AG09309 (cell line): ENCODE measurements at places on chromosomes 4 and X.
A peak's percentile ranks its signal among the peaks of the same experiment; 100 is the strongest.

DNA sequence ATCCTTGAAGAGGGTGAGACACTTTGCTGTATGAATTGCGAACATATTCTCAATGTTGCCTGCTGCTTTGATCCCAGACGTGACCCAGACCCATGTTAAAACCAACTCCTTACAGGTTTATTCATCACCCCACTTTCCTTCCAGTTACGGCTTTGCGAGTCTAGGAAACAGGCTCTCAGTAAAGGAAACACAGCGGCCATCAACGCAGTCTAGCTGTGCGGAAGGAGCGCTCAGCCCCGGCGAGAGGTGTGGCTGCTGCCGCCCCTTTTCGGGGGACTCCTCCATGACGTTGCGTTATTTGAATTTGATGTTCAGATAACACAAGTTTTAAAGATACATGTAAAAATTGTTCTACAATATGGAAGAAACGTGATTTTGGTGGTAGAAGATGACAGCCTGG, 206.4 kb upstream of the FAT1 start:
- DNase-seq: no peak

DNA sequence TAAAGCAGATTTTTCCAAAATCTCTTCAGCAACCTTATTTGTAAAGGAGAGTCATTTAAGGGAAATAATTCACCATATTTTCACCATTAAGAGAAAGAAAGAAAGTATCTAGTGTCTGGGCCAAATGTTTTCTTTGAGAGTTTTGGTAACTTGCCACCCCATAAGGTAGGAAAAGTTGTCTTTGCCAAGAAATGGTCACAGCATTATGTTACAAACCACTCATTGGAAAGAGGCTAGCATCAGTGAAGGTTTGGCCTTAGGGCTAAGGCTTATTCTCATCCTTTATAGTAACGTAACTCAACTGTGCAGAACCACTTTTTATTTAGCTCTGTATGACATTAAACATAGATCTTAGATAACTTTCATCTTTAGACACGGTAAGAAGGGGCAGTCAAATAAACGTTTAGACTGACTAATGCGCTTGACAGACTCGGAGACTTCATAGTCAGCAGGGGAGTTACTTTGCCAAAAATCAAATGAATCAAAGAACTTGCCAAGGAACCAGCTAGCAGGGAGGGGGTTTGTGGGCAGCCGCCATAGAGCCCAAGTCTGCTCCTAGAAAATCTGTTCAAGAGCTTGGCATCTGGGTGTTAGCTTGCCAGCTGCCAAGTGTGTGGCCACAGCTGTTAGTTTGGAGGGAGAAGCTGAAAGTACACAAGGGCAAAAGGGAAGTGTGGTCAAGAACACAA, 182.8 kb upstream of the GRID2 start:
- DNase-seq: no peak

GRCh38 chrX:77900688-77901087, 1.4 kb downstream of the COX7B start:
- no peak for DNase-seq

- no peak for DNase-seq
Observed at GRCh38 chr4:108058685-108059440, 69.2 kb downstream of the HADH start.

DNA sequence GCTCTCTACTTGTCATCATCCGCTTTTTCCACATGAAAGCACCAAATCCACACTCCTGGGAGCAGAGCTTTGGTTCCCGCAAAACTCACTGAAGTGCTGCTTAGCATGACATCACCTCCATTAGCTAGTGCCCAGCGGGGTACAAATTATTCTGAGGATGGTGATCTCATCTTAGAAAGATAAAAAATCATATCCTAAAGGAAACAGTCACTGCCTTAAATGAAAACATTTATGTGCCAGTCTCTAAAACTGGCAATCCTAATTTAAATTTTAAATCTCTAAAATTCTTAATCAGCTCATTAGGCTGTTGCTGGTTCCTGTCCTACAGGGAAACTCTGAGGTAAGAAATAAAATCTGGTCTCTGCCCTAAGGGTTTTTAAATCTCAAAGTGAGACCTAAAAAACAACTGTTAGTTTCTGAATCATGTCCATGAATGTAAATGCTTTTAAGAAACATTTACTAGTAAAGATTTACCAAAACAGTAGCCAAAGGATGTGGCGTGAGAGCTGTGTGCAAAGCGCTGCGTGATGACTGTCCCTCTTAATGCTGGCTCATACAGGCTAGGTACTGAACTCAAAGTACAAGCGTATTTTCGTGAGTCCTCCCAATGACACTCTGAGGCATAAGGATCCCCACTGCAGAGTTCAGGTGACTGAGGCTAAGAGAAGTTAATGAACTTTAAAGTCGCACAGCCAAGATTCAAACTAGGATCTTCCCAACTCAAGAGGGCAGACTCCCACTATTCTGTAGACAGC, 4.5 kb downstream of the CASP3 start:
- no peak for DNase-seq

GRCh38 chr4:41296995-41297394, 40.3 kb downstream of the UCHL1 start:
- DNase-seq: no peak

DNA sequence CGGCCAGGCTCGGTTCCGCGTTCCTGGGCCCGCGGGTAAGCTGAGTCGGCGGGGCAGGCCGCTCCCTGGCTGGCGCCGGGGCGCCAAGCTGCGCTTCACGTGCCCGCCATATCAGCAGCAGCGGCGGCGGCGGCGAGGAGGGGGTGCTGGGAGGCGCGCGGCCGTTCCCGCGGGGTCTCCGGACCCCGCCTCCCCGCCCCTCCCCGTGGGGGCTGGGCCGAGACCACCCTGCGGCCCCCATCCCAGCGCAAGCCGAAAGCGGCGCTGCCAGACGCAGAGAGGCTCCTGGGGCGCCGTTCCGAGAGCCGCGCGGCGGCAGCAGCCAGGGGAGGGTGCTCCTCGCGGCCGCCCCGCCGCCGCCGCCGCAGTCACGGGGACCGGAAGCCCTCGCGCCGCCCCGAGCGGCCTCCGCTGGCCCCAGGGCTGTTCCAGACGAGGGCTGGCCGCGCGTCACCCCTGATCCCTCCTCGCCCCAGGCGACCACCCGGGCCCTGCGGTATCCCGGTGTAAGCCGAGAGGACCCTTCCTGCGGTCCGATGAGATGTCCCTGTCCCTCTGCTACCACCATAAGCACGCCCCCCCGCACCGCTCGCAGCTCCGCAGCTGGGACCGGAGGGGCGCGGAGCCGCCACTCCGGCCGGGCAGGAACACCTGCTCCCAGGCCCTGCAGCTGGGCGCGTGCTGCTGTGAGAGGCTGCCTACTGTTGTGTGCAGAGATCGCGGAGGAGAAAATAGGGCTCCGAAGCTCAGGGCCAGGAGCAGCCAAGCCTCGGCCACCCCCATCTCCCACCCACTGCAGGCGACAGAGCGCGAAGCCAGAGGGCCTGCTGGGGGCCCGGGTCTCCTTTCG, 7.5 kb upstream of the BCOR start:
- no peak for DNase-seq

DNA sequence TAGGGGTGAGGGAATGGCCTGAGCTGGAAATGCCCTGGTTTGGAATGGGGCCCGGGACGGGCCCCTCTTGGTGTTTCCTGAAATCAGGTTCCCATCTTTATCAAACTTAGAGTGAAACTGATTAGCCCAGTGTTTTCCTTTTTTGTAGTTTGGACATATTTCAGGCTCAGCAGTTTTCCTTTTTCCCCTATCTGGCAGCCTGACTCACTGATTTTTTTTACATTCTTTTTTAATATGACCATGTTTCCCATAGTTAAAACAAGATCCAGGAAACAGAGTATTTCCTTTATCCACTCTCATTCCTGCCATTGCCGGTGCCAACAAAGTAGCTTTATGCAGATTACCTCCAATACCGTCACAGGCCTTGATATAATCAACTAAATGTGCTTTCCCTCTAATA, 20.5 kb upstream of the C4orf17 start:
- DNase-seq: no peak

GRCh38 chrX:41043674-41044345, 41.4 kb upstream of the USP9X start:
- DNase-seq: no peak

DNA sequence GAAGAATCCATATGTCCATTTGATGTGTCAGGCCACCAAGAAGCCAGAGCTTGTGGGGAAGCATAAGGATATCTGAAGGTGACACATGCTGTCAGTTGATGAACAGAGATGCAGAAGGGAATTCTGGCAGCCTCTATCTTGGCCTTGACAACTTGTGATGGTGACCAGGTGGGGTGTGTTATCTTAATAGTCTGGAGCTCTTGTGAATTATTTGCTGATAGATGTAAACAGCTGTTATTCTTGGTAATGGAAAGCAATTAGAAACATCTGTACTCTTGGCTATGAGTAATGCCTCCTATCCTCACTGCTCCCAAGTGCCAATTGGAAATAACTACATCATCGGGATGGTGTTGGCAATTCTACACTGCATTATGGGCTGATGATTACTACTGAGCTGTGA, 51.9 kb downstream of the NAA11 start:
- DNase-seq: no peak

DNA sequence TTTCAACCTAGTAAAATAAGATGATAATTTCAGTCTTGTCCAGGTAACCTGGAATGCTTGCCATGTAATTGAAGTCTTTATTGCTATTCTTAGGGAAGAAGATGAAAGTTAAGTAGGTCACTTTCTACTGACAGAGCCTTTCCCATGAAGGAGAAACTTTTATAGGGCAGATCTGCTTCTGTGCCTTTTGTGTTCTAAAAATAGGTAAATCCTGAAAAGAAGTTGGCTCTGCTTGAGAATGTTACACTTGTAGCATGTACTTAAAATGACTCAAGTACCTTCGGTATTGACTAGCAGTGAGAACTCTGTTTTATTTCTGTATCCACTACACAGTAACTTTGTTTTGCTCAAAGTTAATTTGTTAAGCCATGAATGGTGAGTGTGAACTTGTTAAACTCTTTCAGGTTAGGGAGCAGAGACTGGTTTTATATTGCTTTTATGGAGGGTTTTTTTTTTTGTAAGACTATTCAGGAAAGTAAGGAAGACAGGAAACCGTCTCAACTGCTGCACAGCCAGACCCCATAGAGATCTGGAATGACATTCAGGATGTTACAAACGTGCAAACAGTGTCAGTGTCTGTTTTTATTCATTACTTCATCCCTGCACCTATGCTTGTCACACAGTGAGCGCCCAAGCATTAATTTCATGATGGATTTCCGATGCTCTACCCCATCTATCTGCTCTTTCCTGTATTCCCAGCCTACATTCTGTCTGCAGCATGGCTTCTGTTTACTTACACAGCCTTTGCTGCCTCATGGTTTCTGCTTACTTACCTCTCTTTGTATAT, 53.0 kb downstream of the SEPTIN11 start:
- DNase-seq: no peak

DNA sequence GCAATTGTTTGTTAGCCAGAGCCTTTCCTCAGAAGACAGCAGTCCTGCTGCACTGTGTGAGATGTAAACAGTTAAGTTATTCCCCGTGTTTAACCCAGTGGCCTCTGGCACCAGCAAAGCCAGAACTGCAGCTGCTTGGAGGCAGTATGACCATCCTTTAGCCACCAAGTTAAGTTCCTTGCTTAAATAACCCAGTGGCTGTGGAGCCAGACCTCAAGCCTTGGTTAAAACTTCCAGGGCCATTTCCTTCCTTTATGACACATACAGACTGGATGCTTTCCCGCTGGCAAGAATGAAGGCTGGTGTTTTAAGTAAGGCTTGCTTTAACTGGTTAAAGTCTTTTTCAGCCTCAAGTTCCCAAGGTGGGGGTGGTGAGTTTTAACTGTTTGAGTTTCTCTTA, 379.8 kb downstream of the DCAF12L2 start:
- no peak for DNase-seq

- DNase-seq: no peak
Observed at GRCh38 chr4:107034091-107034995, 1.8 kb downstream of the DKK2 start.

GRCh38 chr4:40486534-40486933, 143.1 kb downstream of the RBM47 start:
- DNase-seq: peak; percentile 17

DNA sequence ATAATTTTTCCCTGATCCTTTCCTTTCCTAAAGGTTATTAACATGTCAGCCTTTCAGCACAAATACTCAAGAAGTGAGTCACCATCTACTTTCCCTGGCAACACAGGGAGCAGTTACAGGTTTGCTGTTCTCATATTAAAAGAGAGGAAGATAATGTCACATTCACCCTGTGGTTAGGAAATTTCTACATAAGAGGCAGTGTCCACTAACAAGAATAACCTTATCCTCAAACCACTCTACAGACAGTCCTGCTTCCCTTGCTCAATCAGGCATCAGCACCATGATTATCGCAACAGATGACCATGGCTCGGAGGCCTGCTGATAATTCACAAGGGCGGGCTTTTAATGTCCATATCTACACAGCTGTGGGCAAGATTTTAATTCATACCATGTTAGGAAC, 30.9 kb downstream of the RNF150 start:
- DNase-seq: peak; percentile 60

DNA sequence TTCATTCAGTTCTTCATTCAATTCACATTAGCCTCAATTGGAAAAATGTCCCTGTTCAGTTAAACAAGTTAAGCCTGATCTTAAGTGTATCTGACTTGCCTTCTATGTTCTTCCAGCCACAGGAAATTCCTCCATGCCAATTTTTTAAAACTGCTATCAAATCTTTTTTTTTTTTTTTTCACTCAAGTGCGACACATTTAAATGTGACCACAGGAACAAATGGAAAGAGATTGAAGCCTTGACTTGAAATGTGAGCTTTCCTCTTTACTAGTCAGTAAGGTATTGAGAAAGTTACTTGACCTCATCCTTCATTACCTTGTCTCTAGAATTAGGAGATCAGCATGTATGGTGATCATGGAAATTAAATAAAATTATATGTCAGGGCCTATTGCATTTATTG, 165.1 kb downstream of the SLIT2 start:
- no peak for DNase-seq

DNA sequence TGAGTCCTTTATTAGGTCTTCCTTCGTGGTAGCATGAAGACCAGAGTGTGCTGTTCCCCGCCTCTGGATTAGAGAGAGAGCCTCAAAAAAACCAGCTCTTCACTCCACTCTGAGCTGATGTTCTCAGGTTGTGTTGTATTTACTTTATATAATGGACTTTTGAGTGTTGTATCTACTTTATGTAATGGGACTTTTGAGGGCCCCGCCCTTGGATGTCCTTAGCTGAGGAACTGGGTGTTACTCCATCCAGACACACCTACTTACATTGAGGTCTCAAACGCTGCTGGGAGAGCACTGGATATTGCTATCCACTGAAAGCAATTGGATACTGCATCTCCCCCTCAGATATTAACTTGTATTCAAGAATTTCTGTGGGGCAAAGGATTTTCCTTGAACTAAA, 28.2 kb downstream of the ATP8A1 start:
- no peak for DNase-seq

- no peak for DNase-seq
Observed at GRCh38 chr4:42136371-42136770, 16.1 kb downstream of the BEND4 start.
